GOT3 (cell line): ENCODE measurements at places on chromosomes 4 and X.

- no peak for DNase-seq
Observed at GRCh38 chr4:3749081-3749480, 17.1 kb upstream of the ADRA2C start.

GRCh38 chr4:20253735-20254409 lies 2.2 kb downstream of the SLIT2 start:
- no peak for DNase-seq

DNA sequence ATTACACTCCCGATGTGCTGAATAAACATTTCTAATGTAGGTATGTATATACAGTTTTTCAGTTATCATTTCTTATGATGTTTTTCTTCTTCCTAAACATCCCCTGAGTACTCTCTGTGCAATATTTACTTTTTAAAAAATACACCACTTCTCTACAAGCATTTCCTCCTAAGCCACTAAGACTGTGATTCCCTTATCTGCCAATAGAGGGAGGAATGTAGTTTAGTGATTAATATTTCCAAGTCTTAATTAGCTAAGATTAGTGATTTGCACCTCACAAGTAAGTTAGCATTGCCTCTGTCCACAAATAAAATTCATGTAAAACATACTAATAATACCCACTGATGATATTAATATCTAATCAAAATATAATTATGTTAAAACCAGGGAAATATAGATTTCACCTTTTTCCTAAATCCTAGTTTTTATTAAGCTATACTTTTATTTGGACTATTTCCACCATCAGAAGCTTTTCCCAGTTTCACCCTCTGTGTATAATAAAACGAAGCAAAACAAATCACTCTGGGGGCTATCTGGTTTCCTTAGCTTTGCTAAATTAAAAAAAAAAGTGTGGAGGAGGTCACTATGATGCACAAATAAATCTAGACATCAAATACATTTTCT lies 909.1 kb downstream of the FAT4 start:
- no peak for DNase-seq

DNA sequence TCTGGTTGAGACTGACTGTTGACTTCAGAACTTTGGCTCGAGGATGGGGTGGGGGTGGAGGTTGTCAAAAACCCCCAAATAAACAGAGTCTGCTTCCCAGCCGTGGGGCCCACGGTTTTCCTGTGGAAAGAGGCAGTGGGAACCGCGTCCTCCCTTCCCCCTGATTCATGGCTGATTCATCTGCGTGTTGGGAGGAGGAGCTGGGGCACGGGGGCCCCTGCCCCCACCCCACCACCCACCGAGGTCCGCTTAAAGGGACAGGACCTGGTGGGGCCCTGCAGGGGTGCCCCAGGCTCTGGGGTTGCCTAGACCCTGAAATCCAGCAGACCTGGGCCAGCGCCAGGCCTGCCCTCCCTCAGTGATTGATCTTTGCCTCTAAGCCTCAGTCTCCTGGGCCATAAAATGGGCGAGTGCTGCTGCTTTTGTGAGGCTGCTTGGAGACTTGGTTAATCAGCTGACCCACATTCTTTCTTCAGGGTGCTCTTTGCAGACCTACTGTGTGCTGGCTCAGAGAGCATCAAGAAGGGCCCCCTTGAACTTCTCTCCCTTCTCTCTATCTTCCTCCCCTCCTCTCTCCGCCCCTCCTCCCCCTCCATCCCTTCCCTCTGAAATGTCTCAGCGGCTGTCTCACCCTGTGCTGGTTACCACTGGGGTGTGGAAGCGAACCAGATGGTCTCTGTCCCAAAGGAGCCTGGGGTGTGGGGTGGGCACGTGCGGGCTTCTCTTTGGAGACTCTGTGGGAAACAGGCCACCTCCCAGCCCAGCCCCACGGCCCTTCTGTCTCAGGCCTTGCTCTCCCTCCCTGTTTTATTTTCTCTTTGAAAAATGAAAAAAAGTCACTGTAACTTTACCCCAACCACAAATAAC lies 9.1 kb downstream of the HTRA3 start:
- no peak for DNase-seq

DNA sequence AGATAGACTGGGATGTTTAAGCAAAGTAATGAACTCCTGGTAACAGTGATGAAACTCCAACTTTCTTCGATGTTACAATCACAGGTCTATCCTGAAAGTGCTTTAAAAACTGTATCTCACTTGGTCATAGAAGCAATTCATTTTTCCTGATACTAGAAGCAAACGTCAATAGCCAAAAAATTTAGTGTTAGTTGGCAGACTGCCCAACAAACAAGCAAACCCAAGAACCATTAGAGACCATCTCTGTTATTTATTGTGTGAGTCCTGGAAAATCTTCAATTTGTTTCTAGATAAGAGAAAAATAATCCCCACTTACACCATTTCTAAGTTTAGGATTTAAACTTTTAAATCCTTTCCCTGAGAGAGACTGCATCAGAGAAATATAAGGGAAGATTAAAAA lies 553.9 kb downstream of the INPP4B start:
- DNase-seq = no peak

- no peak for DNase-seq
Observed at GRCh38 chr4:21554500-21554899, 394.1 kb downstream of the KCNIP4 start.

GRCh38 chr4:81754169-81754568 lies 282.5 kb upstream of the RASGEF1B start:
- DNase-seq = no peak

- no peak for DNase-seq
Observed at GRCh38 chr4:86592553-86593249, 1.4 kb upstream of the PTPN13 start.

GRCh38 chr4:98546910-98547594 lies 111.4 kb downstream of the TSPAN5 start:
- no peak for DNase-seq

DNA sequence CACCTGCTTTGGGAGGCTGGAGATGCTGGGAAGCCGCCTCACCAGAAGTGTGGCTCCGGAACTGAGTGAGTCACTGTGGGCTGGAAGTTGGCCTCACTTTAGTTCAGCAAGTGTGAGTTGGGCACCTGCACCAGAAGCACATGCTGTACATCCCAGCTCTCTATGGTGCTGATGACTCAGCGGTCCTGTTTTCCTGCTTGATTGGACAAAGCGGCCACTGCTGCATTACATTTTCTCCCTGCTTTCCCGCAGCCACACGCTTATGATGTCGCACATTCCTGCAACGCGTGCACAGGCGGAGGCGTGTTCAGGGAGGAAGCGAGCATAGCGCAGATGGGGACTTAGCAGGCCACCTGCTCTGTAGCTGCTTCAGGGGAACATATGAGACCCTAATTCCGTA lies 26.7 kb upstream of the CLDN34 start:
- no peak for DNase-seq

GRCh38 chr4:36493251-36493650 lies 211.8 kb downstream of the DTHD1 start:
- no peak for DNase-seq

GRCh38 chrX:46572340-46572936 lies 1.1 kb upstream of the CHST7 start:
- no peak for DNase-seq

GRCh38 chr4:142351958-142352357 lies 494.1 kb downstream of the INPP4B start:
- DNase-seq = no peak

GRCh38 chr4:107838861-107839565 lies 14.3 kb downstream of the SGMS2 start:
- DNase-seq = no peak

DNA sequence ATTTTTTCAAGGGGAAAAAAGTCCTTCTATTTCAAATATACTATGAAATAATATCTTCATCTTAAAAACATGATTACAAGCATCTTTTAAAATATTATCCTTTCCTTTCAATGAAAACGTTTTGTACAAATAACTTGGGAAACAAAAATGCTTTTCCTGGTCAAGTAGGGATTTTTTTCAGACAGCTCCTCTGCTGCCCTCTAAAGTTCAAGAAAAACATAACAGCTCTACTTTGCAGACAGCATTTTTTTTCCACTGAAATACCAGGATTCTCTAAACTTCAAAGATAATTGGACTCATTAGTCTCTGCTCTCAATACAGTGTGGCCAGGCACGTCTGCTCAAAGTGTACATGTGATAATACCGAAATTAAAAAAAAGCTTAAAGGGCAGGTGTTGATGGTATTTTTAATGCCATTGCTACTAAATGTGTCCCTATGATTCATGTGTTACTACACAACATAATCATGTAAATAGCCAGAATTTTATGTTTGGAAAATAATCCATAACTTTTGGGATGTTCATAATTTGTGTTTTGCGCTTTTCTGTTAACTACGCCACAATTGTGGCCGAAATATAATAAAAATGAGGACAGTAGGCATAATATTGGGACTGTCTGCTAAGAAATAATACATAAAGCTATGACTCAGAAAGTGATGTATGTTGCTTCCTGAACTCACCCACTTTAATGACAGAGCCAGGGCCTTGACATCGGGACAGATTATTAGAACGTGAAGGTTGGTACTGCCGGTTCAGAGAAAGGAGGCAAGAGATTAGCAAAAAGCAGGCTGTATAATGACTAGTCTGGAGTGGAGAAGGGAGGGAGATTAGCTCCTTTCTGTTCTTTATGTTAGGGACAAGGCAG lies 478.9 kb downstream of the KCNIP4 start:
- DNase-seq = no peak

DNA sequence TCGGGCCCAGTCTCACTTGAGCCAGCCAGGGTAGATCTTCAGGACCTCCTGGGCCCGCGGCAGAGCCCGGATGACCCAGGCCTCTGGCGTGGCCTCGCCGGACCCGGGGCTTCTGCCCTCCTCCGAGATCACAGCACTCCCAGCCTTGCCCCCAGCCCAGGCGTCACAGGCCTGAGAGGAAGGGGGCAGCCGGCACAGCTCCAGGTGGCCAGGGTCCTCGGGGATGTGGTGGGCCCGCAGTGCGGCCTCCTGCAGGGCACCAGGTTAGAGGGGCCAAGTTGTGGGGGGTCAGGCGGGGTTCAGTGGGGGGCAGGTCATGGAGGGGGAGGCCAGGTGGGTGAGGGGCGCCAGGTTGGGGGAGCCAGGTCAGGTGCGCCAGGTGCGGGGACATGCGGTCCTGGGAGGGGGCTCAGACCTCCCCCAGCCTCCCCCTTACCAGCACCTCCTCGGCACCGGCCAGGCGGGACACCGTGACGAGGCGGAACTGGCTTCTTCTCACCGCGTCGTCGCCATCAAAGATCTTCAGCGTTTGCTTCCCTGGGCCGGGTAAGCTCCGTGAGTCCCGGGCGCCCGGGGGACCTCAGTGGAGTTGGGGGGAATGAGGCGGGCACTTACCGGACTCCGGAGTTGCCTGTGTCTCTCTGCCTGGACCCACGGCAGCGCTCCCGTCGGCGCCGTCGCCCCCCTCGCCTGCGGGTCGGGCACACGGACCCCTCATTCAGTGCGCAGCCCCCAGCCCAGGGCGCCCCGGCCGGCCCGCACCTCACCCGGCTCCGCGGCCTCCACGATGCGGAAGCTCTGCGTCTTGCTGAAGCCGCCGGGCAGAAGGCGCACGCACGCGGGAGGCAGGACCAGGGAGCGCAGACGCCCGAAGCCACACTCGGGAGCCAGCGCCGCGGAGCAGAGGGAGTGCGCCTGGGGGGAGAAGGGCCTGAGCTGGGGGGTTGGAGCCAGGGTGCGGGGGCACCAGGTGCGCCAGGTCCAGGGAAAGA lies 6.0 kb downstream of the DGKQ start:
- DNase-seq = no peak

GRCh38 chr4:128286474-128287058 lies 1.0 kb downstream of the PGRMC2 start:
- DNase-seq = no peak

GRCh38 chr4:1910643-1911042 lies 39.5 kb downstream of the NSD2 start:
- DNase-seq = no peak

DNA sequence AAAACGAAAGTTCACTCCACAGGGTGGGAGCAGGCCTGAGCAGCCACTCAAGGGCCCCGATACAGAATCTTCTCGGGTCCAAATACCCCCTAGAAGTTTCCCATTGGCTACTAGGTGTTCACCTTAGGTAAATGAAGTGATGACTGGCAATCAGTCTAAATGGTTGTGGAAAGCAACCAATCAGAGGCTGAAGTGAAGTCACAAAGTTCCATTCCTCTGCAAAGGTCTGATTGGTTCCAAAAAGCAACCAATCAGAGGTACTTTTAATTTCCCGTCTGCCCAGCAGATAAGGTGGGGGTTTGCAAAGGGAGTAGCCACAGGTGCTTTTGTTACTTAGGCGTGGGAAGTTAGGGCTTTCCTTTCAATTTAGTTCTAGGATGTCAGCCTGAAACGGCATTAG lies 58.2 kb upstream of the NKAP start:
- no peak for DNase-seq

DNA sequence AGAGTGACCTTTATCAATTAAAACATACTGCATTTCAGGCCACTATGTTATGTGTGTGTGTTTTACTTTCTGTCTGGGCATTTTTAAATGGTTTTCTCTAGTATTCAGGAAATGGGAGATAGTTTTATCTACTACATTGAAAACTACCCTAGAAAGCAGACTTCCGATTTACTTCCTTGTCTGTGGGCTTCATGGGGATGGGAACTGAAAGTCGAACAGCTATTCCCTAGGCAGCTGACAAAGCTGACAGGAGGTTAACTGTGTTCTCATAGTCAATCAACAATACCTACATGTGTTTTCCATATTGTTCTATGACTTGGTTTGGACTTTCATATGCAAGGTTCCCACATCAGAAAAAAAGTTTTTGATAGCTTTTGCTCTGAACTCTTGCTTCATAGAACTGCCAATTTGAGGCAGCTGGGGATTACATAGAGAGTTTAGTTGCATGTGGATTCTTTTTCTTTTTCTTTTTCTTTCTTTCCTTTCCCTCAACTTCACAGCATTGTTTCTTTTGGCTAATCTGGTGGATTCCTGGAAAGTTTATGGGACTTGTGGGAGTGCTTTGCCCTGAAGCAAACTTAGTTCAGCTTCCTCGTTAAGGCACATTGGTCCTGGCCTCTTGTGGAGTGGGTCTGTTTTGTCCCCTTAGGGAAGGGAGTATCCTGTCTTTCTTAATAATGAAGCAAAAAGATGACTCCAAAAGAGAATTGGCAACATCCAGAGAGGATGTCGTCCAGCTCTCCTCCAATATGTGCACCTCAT lies 327.1 kb upstream of the GIMD1 start:
- no peak for DNase-seq

DNA sequence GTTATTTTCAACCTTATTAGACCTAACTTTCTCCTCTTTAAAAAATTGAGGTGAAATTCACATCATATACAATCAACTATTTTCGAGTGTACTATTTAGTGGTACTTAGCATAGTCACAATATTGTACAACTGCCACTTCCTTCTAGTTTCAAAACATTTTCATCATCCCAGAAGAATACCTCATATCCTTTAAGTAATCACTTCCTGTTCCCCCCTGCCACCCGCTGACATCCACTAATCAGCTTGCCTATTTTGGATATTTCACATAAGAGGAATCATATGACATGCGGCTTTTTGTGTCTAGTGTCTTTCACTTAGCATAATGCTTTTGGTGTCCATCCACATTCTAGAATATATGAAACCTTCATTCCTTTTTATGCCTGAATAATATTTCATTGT lies 10.0 kb upstream of the PPA2 start:
- DNase-seq = no peak

- no peak for DNase-seq
Observed at GRCh38 chrX:49999087-49999486, 76.7 kb downstream of the CLCN5 start.
